Substantia nigra (tissue), 51 donors: ENCODE measurements at places on chromosomes 16 and 17.
A peak's percentile ranks its signal among the peaks of the same experiment; 100 is the strongest.

- no peak for DNase-seq
Measured at GRCh38 chr17:80125656-80126448, 21.1 kb downstream of the EIF4A3 start.

DNA sequence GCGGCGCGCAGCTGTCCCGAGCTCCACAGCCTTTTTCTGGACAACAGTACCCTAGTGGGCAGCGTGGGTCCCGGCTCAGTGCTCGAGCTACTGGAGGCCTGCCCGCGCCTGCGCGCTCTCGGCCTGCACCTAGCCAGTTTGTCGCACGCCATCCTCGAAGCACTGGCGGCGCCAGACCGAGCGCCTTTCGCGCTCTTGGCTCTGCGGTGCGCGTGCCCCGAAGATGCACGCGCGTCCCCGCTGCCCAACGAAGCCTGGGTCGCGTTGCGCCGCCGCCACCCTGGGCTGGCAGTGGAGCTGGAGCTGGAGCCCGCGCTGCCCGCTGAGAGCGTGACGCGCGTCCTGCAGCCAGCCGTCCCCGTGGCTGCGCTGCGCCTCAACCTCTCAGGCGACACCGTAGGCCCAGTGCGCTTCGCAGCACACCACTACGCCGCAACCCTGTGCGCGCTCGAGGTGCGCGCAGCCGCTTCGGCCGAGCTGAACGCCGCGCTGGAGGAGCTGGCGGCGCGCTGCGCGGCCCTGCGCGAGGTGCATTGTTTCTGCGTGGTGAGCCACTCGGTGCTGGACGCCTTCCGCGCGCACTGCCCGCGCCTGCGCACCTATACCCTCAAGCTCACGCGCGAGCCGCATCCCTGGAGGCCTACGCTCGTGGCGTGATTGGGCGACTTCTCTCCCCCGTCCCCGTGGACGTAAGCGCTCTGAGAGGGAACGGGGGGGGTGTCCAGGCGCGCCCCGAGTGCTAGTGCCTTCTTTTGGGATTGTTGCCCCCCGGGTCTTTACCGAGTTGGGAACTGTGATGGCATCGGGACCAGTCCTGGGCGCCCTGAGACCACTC lies 1.2 kb upstream of the HSF4 start:
- peak; percentile 27 for DNase-seq

DNA sequence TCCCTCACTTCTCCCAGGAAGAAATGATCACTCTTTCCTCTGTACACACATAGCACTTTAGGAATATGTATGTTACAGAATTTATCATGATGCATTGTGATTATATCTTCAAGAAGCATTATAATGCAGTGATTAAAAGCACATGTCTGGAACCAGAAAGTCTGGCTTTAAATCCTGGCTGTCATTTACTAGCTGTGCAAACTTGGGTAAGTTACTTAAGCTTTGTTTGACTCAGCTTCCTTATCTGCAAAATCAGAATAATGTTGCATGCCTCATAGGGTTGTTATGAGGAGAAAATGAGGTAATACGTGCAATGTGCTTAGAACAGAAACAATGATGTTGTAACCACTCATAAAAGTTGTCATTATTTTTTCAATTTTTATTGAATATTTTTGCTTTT lies 156.3 kb upstream of the ZKSCAN2 start:
- DNase-seq = no peak

GRCh38 chr17:68627956-68628575 lies 26.9 kb upstream of the FAM20A start:
- no peak for DNase-seq

DNA sequence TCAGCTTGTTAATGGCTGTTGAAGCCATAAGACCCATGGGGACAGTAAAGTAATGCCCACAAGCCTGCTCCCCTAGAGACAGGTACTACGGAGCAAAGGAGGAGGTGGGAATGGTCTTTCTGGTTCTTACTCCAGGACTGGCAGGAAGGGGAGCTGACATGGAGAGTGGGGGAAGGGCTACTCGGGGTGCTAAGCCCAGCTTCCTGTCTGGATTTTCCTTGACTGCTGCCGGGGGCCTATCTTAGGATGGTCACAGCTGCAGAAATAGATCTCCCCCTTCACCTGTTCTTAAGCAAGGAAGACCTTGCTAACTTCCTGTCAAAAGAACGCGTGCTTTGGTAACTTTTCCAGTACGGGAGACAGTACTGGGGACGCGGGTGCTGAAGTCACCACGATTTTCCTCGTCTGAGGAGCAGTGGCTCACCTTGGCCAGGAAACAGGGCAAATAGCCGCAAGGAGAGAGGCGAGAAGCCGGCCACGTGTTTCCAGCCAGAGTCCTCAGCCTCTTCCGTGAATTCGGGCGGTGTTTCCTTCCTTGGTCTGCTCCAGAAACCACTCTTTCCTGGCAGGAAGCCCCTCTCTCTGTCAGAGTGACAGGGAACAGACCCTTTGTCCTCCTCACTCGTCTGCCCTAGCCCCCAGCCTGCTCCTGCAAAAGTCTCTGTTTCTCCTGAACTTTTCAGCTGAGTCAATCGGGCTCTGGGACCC lies 656 bp upstream of the PRR29 start:
- DNase-seq = no peak

- no peak for DNase-seq
Measured at GRCh38 chr17:76734080-76734840, 2.9 kb downstream of the SRSF2 start.

DNA sequence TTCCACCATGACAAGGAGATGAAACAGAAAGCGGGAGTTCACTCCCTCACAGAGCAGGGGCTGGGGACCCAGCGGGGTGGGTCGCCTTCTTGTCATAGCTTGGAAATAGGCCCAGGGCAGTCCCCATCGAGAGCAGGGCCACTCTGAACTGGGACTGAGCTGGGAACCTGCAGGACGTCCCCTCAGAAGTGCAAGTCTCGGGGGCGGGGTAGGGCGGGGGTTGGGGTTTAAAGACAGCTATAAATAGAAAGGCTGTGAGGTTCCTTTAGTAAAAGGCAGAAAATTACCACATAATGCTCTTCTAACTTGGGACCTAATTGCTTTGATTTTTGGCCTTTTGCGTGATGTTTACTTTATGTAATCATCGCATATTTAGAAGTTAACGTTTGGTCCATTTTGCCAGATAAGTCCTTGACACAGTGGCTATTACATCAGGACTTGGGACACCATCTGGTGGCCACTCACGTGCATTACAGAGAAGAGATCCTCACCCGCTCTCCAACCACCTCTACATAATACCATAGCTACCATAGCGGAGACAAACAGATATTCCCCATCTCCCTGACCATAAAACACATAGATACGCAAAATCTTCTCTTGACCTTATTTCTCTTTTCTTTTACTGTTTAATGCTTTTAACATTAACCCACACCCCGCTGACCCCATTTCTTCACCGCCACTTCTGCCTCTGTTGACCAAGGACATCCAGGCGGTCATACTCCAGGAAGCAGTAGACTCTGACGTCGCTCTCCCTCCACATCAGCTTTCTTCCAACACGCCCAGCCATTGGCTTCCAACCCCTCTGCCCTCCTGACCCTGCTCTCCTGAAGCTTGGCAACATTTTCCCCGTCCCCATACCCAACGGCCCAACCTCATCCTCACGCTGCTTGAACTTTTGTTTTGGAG lies 27.5 kb upstream of the PIK3R6 start:
- DNase-seq = no peak

DNA sequence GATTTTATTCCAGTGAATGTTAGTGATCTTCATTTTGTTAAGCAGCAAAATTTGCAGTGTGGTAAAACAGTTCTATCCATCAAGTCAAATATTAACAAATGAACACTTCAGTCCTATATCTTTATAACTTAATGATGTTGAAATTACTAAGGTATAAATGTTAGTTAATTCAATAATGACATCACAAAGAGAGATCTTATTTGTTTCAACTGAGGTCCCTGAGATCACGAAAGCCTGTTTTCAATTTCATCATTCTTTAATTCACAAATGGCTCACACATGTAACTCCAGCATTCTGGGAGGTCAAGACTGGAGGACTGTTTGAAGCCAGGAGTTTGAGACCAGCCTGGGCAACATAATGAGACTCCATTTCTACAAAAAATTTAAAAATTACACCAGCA lies 13.9 kb downstream of the SMURF2 start:
- no peak for DNase-seq

DNA sequence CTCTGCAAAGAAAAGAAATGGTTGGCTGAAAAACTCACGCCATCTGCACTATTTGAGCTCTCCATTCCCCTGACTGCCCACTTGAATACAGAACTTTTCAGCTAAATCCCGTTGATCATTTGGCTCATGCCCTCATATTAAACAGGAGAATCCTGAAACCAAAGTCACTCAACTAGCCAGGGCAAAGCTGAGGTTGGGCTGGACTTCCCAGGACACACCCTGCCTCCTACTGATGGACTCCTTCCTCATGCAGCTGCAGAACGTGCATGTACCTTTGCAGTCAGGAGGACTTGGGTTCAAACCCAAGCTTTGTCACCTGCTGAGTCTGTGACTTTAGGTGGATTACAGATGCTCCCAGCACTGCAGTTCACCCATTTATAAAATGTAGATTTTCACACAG lies 7.7 kb downstream of the ASIC2 start:
- DNase-seq = no peak

DNA sequence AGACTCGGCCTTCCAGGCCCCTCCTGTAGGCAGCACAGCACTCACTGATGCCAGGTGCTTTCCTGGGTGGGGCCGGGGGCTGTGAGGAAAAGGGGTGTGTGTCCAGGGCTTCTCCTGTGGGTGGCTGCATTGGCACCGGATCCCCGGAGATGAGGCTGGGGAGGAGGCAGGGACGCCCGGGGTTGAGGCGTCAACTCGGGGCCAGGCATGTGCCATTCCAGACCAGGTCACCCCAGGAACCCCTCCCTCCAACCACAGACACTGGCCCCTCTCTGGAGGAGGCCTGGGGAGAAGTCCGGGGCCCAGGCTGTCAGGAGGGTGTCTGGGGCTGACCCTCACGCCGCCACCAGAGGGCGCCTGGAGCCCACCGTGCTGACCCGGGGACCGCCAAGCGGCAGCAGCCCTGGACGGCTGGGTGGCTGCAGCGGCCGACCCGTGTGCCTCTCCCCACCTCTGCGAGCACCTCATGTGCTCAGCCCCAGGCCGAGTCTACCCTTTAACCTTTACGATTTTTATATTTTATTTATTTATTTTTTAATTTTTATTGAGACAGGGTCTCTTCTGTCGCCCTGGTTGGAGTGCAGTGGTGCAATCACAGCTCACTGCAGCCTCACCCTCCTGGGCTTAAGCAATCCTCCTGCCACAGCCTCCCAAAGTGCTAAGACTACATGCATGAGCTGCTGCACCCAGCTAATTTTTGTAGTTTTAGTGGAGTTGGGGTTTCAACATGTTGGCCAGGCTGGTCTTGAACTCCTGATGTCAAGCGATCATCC lies 3.2 kb upstream of the METRN start:
- DNase-seq = peak; percentile 41

DNA sequence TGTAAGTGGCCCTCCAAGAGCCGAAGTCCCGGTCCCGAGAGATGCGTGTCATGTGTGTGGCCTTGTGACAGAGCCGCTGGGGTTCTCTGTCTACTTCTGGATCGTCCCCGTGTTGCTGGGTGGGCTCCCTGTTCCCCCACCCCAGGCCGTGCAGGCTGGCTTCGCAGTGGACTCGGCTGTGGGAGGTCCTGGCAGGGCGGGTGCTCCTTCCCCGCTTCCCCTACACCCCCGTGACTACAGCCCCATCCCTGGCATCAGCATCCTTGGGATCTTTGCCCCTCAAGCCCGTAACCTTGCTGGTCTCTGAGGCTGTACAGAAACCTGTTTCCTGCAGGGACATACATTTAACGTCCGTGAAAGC lies 136.3 kb downstream of the BANP start:
- no peak for DNase-seq

- DNase-seq = no peak
Measured at GRCh38 chr16:86664522-86665318, 86.4 kb downstream of the FOXL1 start.

GRCh38 chr17:48445248-48445620 lies 15.2 kb upstream of the SKAP1 start:
- no peak for DNase-seq

DNA sequence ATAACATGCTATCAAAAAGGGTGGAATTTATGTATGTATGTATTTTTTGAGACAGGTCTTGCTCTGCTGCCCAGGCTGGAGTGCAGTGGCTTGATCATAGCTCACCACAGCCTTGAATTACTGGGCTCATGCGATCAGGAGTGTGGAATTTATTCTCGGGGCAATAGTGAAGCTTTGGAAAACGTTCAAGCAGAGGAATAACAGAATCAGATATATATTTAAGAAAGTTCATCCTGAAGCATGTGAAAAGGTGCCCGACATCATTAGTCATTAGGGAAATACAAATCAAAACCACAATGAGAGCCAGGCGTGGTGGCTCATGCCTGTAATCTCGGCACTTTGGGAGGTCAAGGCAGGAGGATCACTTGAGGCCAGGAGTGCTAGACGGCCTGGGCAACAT lies 7.7 kb upstream of the ITGAE start:
- DNase-seq = no peak

DNA sequence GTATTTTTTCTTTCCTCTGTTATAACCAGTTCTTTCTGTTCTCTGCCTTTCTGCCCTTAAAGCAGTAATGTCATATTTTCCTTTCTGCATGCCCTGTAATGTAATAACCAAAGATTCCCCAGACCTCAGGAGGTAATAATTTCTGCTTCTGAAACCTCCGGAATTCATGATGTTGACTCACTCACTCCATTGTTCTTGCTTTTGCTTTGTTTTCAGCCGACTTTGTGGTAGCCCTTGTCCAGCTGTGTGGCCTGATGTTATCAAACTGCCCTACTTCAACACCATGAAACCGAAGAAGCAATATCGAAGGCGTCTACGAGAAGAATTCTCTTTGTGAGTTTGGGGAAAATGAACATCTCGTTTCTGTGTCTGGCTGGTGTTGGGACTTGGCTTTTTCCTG lies 55.9 kb downstream of the CDK12 start:
- DNase-seq = no peak

GRCh38 chr17:20852239-20852989 lies 190.4 kb downstream of the USP22 start:
- DNase-seq = no peak

DNA sequence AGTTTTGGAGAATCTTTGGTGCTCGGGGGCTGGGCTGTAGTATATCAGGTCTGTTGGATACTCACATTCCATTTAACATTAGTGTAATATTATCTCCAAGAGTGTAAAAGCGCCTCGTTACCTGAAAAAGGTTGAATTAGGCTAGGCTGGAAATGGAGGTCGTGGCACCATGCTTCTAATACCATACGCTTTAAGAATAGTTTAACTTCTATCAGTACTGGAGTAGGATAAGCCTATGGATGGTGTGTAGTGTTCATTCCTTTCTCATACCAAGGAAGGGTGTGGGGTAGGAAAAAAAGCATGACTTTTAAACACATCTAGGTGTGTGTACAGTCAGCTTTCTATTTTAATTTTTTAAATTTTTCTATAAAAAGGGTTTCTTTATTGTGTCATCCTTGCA lies 2.0 kb downstream of the SRCAP start:
- DNase-seq = no peak

DNA sequence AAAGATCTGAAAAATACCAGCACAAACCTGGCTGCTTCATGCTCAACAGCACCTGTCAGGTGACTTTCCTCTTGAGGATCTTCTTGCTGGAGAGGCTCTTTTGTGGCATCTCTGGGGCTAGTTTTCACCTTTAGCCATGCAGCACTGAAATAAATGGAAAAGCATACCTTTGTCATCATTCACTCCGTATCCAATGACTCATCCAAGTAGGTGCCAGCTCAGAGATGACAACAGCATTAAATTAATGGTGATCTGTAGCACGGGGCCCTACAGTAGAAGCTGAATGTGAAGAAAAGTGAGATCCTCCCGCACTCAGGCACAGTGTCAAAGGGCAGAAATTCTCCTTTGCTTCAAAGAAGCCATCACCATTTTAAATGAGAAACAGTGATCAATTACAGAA lies 32.2 kb downstream of the KIAA0753 start:
- no peak for DNase-seq

GRCh38 chr17:78715876-78716275 lies 66.2 kb downstream of the CYTH1 start:
- DNase-seq = no peak
